Activated CD4-positive, alpha-beta T cell treated with anti-CD3 and anti-CD28 coated beads for 24 hours (primary cell): ENCODE measurements at places on chromosomes 7 and 10.
A peak's percentile ranks its signal among the peaks of the same experiment; 100 is the strongest.

- DNase-seq: no peak
Measured at GRCh38 chr7:90626013-90626412, 29.9 kb downstream of the CDK14 start.

GRCh38 chr10:110972231-110973134 is 53.1 kb downstream of the SHOC2 start:
- no peak for DNase-seq

- no peak for DNase-seq
Measured at GRCh38 chr7:50915621-50916020, 132.9 kb upstream of the GRB10 start.

GRCh38 chr7:110766864-110767263 is 324.1 kb upstream of the LRRN3 start:
- no peak for DNase-seq

- DNase-seq: no peak
Measured at GRCh38 chr10:59819683-59820082, 66.4 kb upstream of the MRLN start.

GRCh38 chr7:157526913-157527634 is 190.3 kb downstream of the DNAJB6 start:
- no peak for DNase-seq

DNA sequence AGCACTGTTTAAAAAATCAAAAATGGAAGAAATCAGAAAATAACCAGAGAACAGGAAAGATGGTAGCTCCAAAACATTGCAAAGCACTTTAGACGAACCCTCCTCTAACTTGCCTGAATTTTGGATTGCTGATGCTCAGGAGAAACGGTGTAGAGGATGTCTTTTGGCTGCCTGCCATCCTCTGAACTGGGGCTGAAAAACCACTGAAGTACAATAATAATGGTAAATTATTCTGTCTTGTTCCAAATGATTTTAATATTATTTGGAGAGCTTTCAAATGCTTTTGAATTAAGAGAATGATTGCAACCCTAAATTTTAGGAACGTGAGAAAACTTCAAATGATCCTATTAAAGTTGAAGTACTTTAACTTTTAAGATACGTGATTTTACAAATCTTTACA is 167.3 kb upstream of the SLC13A1 start:
- no peak for DNase-seq

DNA sequence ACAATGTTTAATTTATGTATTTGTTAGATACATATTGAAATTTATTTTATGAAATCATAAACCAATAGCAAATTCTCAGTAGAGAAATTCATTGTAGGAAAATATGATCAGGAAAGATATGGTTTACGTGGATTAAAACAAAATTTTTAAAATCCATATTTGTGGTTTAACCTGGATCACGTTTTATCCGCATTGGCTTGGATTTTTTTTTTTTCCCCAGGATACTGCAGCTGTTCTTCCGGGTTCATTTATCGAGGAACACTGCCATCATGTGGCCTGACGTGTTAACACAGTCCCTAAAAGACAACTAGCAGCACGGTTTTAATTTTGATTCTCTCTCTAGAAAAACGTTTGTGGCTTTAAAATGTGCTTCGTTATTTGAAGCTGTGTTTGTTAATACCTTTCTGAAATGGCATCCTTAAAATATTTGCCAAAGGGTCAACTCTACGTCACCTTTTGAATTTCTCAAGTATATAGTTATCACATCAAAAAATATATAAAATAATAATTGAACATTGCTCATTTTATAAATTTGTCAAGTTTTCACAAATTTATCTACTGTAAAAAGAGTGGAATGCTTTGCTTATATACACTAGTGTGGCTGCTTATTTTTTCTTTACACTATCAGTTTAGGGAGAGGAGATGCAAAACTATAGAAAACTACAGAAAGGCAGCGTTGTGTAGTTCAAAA is 8.7 kb upstream of the ASB4 start:
- peak; percentile 36 for DNase-seq

DNA sequence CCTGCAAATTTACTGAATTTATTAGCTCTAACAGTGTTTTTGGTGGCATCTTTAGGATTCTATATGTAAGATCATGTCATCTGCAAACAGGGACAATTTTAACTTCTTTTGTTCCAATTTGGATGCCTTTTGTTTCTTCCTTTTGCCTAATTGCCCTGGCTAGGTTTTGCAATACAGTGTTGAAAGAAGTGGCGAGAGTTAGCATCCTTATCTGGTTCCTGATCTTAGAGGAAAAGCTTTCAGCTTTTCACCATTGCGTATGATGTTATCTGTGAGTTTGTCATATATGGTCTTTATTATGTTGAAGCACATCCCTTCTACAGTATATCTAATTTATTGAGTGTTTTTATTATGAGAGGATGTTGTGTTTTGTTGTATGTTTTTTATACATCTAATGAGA is 301.4 kb downstream of the PTPRN2 start:
- no peak for DNase-seq
